ENCODE measurements at places on chromosomes 4 and X.

- DNase-seq = no peak
Measured at GRCh38 chr4:181331214-181331613, 912.0 kb upstream of the TENM3 start.

GRCh38 chr4:121811122-121811521 is 10.0 kb downstream of the EXOSC9 start:
- DNase-seq = no peak

GRCh38 chr4:165874791-165875371 is 1.8 kb downstream of the TLL1 start:
- DNase-seq = no peak

DNA sequence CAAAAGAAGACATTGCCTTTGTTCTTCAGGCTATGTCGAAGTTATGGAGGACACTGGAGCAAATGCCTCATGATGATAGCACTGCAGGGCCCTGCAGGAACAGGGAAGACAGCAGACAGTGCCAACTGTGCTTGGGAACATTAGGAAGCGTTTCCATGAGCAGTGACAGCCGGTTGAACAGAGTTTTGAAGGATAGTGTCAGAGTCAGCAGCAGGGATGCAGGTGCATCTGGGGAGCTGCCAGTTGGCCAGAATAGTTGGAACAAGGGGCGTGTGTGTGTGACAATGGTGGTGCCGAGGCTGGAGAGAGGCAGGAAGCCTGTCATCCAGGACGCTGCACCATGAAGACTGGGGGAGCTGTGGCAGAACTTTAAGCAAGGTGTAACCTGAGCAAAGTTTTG is 88.6 kb downstream of the SHROOM3 start:
- no peak for DNase-seq

DNA sequence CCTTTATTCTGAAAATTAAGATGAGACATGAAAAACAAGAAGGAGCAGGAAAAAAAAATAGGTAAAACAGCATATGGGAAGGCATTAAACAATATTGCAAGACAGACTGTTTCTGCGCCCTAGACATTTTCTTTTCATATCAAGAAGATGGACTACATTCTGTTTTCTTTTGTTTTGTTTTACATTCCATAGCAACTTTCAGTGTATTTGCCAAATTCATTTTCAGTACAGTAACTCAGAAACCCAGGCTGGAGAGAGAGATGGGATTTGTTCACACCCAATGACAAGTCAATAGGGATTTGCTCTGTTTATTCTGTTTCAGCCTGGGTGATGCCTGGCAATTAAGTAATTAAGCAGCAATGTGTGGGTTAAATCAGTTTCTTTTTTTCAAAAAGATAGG is 892.8 kb upstream of the DIAPH2 start:
- DNase-seq = no peak
